ENCODE measurements at places on chromosomes 6 and 20.

- DNase-seq, result no peak
These were observed 48.5 kb downstream of the MAP1LC3A start for GRCh38 chr20:34607066-34607465.

- DNase-seq, result no peak
These were observed 754 bp downstream of the RPS10 start for GRCh38 chr6:34425132-34425497.

DNA sequence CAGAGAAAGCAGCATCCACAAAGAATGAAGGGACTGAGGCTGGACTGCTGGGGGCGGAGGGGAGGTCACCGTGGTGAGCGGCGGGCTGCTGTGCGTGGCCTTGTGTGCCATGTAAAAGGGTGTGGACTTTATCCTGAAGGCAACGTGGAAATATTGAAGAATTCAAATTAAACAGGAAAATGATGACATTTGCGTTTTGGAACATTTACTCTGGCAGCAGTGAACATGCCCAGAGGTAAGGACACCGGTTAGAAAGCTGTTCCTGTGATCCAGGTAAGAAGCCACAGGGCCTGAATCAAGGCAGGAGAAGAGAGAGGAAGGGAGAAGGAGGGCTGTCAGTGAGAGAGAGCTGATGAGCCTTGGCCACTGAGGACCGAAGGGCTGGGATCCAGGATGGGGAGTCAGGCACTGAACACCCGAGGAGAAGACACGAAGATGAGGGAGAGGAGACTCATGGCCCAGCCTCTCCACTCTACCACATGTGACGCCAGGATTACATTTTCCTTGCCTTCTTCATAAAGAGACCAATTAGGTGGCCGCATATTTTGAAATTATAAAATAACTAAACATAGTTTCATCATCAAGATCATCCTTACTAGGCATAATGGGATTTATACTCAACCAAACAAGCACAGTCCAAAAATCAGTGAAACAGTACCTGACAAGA is 58.4 kb downstream of the TRAM2 start:
- no peak for DNase-seq

- peak; percentile 81 for DNase-seq
These were observed 46.8 kb downstream of the PYGB start for GRCh38 chr20:25294459-25295385.

DNA sequence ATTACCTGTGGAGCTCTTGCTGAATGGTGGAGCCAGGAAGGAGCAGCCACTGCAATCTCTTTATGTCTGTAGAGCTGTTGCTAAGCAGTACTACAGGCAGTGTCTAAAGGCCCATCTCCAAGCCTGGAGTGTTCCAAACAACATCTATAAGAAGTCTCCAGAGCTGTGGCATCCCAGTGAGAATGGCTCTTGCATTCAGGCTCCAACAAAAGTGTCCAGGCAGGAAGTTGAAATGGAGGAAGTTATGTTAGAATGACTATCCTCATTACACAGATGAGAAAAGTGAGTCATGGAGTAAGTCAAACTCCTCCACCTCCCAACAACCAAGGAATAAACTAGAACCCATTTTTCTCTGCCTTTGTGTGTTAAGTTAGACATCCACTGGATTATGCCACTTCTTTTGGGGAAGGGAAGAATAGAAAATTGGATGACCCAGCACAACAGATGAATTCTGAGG is 288.5 kb upstream of the STXBP5 start:
- DNase-seq, result no peak

GRCh38 chr20:19253916-19254820 is 41.7 kb downstream of the SLC24A3 start:
- DNase-seq, result no peak

DNA sequence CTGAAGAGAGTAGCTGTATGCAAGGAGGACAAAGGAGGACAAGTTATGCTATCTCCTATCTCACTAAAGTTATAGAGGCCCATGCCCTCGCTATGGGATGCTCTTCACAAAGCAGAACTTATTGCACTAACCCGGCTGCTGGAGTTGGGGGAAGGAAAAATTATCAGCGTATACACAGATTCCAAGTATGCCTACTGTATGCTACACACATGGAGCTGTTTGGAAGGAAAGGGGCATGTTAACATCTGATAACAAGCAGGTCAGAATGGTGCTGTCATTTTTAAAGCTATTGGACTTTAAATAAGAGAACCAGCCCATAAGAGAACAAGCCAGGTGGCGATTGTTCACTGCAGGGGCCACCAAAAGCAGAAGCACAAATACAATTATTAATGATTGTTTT is 20.3 kb upstream of the BTN3A2 start:
- DNase-seq, result no peak

DNA sequence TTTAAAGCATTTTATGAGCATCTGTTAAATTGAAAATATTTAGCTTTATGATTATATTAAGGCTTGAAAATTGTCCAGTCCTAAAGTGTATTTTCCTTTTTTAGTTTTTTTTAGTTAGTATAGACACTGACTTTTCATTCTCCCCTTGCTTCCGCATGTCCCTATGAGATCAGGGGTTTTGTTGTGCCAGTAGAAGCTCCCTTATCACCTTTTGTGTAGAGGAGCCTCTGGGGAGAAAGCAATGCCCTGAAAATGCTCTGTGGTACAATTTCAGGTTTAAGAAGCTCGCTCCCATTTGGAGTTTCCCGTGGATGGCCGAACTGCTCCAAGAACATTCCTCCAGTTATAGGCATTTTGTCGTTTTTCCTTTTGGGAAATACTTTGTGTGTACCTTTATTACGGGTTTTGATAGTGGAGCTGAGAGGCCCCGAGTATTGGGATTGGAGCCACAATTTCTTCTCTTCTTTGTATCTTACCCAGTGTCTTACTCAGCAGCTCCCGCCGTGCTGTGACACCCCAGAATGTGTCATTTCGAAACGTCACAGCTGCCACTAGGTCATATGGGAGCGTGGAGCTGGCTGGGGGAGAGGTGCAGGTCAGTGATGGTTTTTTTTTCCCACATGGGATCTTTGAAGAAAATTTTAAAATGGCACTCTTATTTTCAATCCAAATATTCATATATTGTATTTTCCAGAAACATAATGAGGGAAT is 49.9 kb downstream of the RPRD1B start:
- no peak for DNase-seq

- no peak for DNase-seq
These were observed 122.6 kb downstream of the HIVEP2 start for GRCh38 chr6:142822383-142822782.

GRCh38 chr6:79538106-79538971 is 1.1 kb upstream of the LCA5 start:
- DNase-seq, result no peak

- DNase-seq, result no peak
These were observed 45.8 kb upstream of the SCML4 start for GRCh38 chr6:107869871-107870270.

- DNase-seq, result no peak
These were observed 107.7 kb upstream of the ATXN1 start for GRCh38 chr6:16868968-16869367.

GRCh38 chr6:33076406-33076934 is 680 bp downstream of the HLA-DPB1 start:
- DNase-seq, result no peak

GRCh38 chr20:4949833-4950178 is 51.5 kb downstream of the SLC23A2 start:
- peak; percentile 66 for DNase-seq

- DNase-seq, result no peak
These were observed 23.2 kb downstream of the ID4 start for GRCh38 chr6:19860235-19860877.

GRCh38 chr6:55953335-55953734 is 77.9 kb upstream of the BMP5 start:
- no peak for DNase-seq

- DNase-seq, result no peak
These were observed 29.7 kb downstream of the PDRG1 start for GRCh38 chr20:31922181-31922580.

DNA sequence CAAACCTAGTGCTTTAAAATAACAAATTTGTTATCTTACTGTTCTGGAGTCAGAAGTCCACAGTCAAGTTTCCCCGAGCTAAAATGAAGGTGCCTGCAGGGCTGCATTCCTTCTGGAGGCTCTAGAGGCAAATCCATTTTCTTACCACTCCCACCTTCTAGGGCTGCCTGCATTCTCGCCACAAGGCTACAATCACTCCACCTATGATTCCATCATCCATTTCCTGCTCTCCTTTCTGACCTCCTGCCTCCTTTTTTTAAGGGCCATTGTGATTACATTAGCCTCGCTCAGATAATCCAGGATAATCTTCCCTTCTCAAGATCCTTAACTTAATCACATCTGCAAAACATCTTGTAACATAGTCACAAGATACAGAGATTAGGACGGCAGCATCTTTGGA is 42.4 kb upstream of the SIRT5 start:
- DNase-seq, result no peak

GRCh38 chr6:144912474-144912873 is 627.3 kb downstream of the UTRN start:
- DNase-seq, result no peak

- no peak for DNase-seq
These were observed 34.0 kb downstream of the AKIRIN2 start for GRCh38 chr6:87668013-87668412.

GRCh38 chr6:163243692-163244589 is 170.6 kb upstream of the QKI start:
- no peak for DNase-seq

- peak; percentile 10 for DNase-seq
These were observed at the start of gene ID4 for GRCh38 chr6:19836799-19837510. Gene ID4 (plus strand): TSS chr6:19837370. CDS start chr6:19837755, 385 bp downstream.

All from germinal center (tissue), 1 donor.